ENCODE measurements at places on chromosomes 2 and 18.

- DNase-seq, result no peak
These were observed 188.9 kb upstream of the FAM98A start for GRCh38 chr2:33788044-33788443.

- DNase-seq, result no peak
These were observed 177.4 kb upstream of the CWC22 start for GRCh38 chr2:180184506-180184905.

GRCh38 chr18:38450876-38451275 lies 885.3 kb upstream of the CELF4 start:
- no peak for DNase-seq

GRCh38 chr2:207619764-207620203 lies 5.4 kb downstream of the METTL21A start:
- no peak for DNase-seq

GRCh38 chr2:150860301-150860700 lies 372.8 kb upstream of the RND3 start:
- DNase-seq, result no peak

- no peak for DNase-seq
These were observed 111.9 kb downstream of the KCNF1 start for GRCh38 chr2:11023326-11024258.

GRCh38 chr2:65130664-65131175 lies 814 bp upstream of the RAB1A start:
- no peak for DNase-seq

DNA sequence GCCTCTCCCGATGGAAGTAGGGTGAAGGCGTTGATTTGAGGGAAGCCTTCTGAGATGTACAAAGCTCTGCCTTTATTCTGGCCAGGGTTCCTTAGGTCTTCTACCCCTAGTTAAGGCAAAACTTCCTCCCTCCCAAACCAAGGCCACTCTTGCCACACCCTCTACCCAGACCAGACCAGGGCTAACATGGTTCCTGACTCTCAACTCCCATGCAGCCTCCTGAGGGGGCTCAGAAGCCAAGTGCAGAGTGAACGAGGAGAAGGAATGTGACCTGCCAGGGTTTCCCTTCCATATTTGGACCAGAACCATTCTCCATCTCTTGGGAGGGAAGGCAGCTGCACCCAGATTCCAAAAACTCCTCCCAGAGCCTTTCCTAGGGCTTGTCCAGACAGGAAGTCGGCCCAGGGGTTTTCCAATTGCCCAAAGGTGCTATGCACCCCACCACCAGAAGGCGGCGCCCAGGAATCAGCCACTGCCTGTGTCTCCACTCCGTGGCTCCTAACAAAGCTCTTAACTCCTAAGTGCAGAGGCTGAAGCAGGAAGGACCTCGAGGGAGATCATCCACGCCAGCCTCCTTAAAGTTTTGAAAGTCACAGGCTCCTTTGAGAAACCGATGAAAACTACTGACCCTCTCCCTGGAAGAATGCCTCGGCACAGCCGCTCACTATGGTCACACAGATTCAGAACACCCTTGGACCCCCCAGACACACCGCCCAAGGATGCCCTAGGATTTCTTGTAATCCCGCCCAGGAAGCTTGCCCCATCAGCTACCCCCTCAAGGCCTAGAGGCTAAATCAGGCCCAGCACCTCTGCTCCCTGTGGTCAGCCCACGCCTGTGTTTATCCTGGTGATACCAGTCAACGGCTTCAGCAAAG lies 157.8 kb downstream of the SMAD2 start:
- DNase-seq, result no peak

GRCh38 chr2:119231975-119232665 lies 8.5 kb downstream of the STEAP3 start:
- DNase-seq, result no peak

DNA sequence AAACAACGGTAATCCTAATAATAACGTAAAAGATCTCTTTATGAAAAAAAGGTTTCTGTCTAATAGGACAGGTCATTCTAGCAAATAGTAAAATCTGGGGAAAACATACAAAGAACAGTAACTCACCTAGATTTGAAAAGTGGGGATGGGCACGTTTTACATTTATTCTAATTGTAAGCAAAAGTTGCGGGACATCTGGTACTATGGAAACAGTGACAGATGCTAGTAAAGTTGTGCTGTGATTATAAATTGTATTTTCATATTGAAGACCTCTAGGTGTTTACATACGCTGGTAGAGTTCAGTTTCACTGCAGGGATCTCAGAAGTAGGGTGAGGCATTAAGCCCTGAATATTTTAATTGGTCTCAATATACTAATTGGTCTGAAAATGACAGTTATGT lies 422.5 kb downstream of the DPP10 start:
- DNase-seq, result no peak

- DNase-seq, result no peak
These were observed 102.6 kb downstream of the VSNL1 start for GRCh38 chr2:17643031-17643615.

- DNase-seq, result no peak
These were observed 45.4 kb upstream of the CTDP1 start for GRCh38 chr18:79634186-79634585.

- DNase-seq, result no peak
These were observed 39.1 kb upstream of the HS6ST1 start for GRCh38 chr2:128357506-128358370.

DNA sequence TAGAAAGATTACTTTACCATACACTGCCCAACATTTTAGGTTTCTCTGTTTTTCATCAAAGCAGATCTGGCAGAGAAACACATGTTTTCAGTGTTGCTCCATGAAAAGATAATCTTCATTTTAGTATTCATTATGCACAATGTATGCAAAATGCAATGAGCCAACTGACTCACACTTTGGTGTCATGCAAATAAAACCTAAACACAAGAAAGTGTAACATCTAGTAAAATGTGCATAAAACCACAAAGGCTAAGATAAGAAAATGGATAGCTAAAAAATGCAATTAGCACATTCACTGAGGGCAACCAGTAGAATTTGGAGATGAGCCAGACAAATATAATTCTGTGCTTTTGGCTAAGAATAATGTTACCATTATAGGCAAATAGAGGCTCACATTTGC lies 203.5 kb upstream of the UBE2E3 start:
- DNase-seq, result no peak

GRCh38 chr18:39942702-39943101 lies 2012.3 kb upstream of the PIK3C3 start:
- DNase-seq, result no peak

GRCh38 chr2:37337620-37338280 lies 6.7 kb upstream of the QPCT start:
- DNase-seq, result no peak

DNA sequence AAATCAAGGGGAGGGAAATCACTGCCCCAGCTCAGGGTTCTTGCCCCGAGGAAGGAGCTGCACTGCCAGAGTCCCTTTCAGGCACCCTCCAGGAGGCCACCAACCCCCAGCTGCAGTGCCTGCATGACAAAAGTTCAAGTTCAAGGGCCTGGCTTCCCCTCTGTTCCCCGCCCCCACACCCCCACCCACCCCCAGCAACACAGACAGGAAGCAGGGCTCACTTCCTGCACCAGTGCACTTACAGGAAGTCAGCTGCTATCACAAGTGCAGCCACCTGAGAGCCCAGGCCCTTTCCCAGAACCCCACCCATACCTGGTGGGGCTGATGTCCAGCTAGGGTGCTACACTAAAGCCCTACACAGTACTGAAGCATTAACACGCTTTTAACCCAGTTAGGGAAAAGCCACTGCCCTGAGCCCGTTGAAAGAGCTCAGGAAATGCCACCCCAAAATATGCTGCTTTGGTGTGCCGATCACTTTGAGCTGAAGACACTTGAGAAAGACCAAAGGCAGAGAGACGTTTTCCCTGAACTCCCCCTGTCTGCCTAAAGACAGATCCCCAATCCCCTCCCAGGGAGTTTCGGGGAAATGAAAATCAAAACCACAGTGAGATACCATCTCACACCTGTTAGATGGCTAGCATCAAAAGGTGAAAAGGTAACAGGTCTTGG lies 109.9 kb upstream of the CAB39 start:
- peak; percentile 28 for DNase-seq

GRCh38 chr2:164535280-164536025 lies 85.8 kb downstream of the GRB14 start:
- no peak for DNase-seq

DNA sequence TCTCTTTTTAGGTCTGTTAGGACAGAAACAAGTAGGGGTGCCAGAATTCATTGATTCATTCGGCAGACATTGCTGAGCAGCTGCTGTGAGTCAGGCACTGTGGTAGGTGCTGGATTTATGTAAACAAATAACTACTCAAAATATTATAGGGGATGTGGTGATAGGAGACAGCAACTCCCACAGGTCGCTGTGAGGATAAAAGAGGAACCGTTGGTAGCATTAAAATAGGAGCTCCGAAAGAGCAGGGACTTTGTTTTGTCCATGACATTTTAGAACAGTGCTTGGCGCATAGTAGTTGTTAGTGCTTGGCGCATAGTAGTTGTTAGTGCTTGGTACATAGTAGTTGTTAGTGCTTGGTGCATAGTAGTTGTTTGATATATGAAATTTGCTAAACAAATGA lies 29.2 kb downstream of the ATP6V1C2 start:
- DNase-seq, result no peak

DNA sequence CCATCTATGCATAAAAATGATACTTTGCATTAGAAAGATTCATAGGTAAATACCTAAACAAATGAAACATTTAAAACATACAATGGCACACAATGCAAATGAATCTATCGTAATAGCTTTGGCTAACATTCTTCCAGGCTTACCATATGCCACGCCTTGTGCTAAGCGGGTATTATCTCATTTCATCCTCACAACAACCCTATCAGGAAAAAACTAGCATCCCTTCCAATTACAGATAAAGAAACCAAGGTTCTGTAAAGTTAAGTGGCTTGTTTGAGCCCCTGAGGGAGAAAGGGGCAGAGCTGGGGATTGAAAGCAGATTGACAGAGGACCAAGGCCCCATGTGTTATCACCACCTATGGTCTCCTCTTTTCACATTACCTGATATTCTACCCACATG lies 145.4 kb upstream of the ETAA1 start:
- DNase-seq, result no peak

DNA sequence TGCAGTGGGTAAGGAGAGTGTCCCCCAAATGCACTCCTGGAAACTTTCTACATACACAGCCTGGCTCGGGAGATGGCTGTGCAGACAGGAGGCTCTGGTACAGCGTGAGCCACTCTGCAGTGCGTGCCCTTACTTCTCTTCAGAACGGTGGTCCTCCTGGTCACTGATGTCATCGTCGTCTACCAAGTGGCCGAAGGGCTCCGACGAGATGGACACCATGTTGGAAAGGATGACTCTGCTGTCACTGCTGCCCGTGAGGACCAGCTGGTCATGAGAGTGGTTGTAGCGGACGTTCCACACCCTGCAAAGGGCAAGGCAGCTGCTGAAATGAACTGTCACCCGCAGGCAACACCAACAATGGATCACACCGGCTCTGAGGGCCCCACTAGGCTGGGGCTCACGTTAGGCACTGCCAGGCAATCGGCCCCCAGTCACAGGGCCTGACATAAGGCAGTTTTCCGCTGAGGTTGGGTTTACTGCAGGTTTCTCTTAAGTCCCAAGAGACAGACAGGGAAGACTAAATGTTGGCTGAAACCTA lies 185.3 kb downstream of the EIPR1 start:
- DNase-seq, result no peak

- DNase-seq, result no peak
These were observed 97.4 kb upstream of the NABP1 start for GRCh38 chr2:191580581-191580980.

DNA sequence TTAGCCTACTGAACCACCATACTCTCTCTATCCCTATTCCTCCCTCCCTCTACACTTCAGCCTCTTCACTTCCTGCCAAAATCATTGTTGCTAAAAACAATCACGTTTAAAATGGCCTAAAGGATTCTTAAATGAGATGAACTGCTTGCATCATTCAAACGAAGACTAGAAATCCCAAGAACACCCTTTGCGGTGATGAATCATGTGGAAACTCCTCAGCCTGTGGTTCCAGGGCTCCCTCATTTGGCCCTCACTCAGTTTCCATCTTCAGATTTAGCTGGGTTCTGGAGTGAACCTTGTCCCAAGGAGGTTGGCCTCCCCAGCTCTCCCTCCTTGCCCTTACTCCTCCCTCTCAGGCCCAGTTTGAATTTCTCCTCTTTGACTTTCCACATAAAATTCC lies 125.6 kb upstream of the CDC42EP3 start:
- no peak for DNase-seq

DNA sequence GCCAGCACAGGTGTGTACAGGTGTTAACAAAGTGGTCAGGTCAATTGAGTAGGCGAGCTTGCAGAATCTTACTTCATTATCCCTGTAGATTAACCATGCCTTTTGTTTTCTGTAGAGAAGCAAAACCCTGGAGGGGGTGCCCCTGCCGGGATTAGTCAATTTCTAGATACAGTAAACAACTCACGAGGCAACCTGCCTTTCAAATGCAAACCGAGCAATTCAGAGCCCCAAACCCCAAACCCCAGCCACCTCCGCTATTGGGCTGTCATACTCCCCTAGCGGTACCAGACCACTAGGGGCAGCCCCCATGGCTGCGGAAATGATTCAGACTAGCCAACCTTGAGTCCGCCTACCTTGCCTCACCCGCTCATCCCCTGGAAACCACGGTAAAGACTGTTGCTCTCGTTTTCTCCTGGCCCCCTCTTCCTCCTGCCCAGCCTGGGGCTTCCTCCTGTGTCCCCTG lies 61.4 kb upstream of the KIF5C start:
- peak; percentile 56 for DNase-seq

DNA sequence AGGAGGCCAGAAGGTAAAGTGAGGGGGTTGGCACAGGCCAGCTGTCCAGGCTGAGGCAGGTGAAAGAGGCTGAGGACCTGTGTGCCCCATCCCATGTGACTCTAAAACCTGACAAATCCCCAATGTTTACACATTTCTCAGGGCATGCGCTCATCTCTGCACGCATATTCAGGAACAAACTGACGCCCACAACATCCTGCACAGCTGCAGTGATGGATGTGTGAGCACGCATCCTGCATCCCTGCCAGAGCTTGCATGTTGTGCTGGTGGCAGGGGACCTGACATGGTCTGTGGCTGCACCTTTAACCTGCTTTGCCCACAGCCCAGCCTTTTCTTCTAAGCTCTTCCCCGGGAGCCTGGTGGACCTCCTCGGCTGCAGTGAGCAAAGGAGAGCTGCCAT lies 83.1 kb downstream of the FBXO15 start:
- no peak for DNase-seq

DNA sequence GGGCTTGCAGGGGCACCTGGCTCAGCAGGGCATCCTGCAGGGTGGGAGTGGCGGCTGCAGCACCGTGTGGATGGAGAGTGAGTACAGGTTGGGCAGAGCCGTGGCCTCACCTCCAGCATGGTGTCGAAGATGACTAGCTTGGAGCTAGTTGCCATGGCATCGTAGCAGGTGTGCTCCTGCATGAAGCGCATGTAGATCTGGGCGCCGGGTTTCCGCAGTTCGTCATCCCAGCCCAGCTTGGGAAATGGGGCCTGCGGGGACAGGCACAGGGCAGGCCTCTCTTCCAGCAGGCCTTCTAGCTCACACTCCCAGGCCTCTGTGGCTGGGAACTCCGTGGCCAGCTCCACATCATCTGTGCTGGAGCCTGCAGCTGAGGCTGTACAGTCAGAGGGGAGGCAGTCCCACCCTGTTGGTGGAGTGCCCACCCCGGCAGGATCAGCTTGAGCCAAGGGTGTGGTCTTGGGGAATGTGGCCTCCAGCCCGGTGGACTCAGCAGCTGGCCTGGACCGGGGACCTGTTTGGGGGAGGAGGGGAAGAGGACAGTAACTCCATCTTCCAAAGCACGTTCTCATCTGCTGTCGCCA lies 1.6 kb downstream of the PRKAG3 start:
- no peak for DNase-seq
